ENCODE measurements at places on chromosomes 16 and 17.

DNA sequence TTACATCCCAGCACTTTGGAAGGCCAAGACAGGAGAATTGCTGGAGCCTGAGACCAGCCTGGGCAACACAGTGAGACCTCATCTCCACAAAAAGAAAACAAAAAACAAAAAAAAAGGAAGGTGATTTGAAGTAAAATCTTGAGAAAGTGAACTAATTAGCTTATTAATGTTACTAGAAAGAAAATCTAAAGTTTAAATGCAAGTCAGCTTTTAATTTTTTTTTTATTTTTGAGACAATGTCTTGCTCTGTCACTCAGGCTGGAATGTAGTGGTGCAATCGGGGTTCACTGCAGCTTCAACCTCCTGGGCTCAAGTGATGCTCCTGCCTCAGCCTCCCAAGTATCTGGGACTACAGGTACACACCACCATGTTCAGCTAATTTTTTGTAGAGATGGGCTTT, 3.5 kb upstream of the CTCF start:
- no peak for DNase-seq

DNA sequence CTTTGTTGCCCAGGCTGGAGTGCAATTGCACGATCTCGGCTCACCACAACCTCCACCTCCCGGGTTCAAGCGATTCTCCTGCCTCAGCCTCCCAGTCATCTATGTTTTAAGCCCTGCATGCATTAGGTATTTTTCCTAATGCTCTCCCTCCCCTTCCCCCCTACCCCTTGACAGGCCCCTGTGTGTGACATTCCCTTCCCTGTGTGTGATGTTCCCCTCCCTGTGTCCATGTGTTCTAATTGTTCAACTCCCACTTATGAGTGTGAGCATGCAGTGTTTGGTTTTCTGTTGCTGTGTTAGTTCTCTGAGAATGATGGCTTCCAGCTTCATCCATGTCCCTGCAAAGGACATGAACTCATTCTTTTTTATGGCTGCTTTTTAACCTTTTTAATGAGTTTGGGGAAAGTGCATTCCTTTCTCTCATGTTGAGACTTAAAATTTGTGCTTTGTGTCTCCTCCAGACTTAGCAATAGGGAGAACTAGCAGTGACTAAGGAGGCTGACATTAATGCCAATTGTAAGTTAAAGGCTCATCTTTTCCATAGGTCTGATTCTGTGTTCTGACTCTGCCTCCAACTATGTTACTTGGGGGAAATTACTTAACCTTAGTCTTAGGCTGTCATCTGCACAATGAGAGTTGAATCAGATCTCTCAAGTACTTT, 17.7 kb upstream of the PHAF1 start:
- no peak for DNase-seq

DNA sequence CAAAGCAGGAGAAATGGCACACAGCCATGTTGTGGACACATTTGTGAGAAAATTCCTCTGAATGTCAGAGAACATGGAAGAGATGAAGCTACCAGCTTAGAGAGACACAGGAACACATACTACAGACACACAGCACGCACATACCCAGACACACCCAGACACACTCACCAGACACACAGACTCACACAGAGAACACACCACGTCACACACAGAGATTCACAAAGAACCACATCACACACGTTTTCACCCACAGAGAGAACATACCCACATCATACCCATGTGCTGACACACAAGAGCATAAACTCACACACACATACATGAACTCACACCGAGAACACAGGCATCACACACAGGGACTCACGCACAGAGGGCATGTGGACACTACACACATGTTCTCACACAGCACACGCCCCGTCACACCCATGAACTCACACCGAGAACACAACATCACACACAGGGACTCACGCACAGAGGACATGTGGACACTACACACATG, 124.9 kb downstream of the METRNL start:
- DNase-seq, result no peak

GRCh38 chr16:20051147-20051546, 22.5 kb downstream of the GPR139 start:
- no peak for DNase-seq

DNA sequence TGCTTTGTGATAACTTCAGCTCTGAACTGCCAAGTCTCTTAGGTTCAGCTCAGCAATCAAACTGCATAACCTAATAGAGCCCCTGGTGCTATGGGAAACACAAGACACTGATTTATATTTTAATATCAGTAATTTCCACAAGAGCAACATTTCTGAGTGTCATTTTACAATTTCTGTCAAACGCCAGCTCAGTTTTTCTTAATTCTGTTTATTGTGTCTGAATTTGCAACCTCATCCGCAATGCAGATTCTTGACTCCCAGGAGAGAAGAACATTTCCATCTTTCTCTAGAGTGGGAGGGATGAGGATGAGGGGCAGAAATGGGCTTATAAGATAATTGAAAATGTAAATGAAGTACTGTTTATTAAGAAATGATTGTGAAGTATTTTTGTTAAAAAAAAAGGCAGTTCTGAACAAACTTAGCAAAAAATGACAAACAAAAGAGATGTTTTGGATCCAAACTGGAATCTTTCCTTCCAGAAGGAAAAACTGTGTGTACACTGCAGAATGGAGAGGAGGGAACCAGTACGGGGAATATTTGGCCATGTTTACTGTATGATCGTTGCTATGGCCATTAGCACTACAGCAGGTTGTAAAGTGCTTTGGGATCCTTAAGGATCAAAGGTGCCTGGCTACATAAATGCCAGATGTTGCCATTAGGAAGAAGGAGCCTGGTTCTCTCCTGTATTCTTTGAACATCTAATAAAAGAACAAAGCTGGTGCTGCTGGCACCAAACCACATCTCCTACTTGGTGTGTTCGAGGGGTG, 7.4 kb upstream of the PMFBP1 start:
- DNase-seq, result no peak

- no peak for DNase-seq
These were observed 858 bp downstream of the NUBP1 start for GRCh38 chr16:10744370-10745030.

GRCh38 chr16:23342083-23342640, 40.1 kb downstream of the SCNN1B start:
- DNase-seq, result no peak

- DNase-seq, result no peak
These were observed 39.3 kb downstream of the LITAFD start for GRCh38 chr16:8921347-8921984.

Measured in epithelial cell of proximal tubule (primary cell).